ENCODE measurements at places on chromosomes 2 and 18.

GRCh38 chr2:142778289-142778688 lies 99.2 kb upstream of the KYNU start:
- DNase-seq: no peak

DNA sequence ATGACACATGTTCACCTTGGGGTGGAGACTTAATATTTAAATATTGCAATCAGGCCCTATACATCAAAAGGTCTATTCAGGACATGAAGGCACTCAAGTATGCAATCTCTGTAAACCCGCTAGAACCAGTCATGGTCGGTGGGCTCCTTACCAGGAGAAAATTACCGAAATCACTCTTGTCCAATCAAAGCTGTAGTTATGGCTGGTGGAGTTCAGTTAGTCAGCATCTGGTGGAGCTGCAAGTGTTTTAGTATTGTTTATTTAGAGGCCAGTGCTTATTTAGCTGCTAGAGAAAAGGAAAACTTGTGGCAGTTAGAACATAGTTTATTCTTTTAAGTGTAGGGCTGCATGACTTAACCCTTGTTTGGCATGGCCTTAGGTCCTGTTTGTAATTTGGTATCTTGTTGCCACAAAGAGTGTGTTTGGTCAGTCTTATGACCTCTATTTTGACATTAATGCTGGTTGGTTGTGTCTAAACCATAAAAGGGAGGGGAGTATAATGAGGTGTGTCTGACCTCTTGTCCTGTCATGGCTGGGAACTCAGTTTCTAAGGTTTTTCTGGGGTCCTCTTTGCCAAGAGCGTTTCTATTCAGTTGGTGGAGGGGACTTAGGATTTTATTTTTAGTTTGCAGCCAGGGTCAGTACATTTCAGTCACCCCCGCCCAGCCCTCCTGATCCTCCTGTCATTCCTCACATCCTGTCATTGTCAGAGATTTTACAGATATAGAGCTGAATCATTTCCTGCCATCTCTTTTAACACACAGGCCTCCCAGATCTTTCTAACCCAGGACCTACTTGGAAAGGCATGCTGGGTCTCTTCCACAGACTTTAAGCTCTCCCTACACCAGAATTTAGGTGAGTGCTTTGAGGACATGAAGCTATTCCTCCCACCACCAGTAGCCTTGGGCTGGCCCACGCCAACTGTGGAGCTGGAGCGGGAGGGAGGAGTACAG lies 108.1 kb downstream of the XRCC5 start:
- no peak for DNase-seq

DNA sequence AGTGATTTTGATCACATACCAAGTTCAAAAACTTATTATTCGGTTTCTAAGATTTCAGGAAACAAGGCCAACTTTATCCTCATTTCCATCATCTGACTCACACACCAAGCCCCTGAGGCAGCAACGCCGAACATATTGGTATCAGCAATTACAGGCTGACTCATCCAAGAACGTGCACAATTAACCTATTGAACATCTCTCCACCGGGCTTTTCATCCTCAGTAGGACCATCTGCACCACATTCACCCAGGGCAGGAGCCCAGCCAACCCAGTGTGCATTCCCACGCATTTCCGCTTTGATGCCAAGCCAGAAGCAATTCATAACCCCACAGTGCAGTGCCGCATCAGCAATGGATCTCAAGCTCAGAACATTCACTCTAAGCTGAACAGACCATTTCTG lies 52.9 kb downstream of the SCG2 start:
- no peak for DNase-seq

DNA sequence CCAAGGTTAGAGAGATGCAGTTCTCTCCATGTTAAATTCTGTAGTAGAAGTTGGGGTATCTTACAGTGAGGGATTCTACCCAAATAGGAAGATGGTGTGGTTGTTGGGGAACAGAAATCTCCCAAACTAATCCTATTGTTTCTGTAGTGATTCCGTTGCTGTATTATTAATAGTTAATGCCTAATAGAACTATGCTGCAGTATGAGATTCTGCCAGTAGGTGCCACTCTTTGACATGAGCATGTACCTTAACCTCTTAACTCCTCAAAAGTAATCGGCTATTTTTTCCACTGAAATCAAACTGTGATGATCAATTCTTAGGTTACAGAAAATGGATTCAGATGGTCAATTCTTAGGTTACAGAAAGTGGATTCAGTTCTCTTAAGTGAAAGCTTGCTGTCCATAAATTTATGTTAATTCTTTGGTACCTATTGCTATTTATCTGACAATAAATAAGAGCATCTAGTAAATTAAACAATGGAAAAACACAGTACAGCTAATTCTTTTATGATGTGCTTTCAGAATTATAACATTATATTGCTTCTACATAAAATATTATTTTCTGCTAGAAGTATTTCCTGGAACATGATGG lies 97.9 kb upstream of the DLX2 start:
- DNase-seq: no peak

GRCh38 chr2:186187854-186188253 lies 298.2 kb upstream of the ZC3H15 start:
- no peak for DNase-seq

- no peak for DNase-seq
Measured at GRCh38 chr2:79855264-79856006, 342.6 kb downstream of the CTNNA2 start.

GRCh38 chr18:13612196-13612997 lies 114.0 kb downstream of the FAM210A start:
- no peak for DNase-seq

DNA sequence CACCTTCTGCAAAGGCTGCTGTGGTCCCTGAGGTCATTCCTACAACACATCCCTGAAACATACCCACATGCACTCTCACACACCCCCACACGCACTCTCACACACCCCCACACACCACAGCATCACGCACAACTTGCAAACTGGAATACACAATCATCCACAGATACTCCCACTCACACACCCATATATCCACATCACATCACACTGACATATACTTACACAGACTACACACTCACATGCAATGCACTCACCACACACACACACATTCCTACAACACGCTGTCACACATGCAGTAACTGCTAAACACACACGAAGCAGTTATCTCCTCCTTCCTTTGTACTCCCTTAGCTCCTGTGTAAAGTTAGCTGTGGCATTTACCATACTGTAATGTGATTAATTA lies 57.1 kb upstream of the PKDCC start:
- no peak for DNase-seq

- DNase-seq: no peak
Measured at GRCh38 chr2:191797500-191797899, 49.4 kb downstream of the CAVIN2 start.

- DNase-seq: no peak
Measured at GRCh38 chr2:74441170-74441689, 507 bp downstream of the RTKN start.

GRCh38 chr18:77300579-77300978 lies 50.9 kb downstream of the GALR1 start:
- no peak for DNase-seq

GRCh38 chr2:69948032-69948962 lies 13.1 kb downstream of the ASPRV1 start:
- DNase-seq: no peak

- no peak for DNase-seq
Measured at GRCh38 chr2:15271941-15272542, 289.1 kb downstream of the NBAS start.

DNA sequence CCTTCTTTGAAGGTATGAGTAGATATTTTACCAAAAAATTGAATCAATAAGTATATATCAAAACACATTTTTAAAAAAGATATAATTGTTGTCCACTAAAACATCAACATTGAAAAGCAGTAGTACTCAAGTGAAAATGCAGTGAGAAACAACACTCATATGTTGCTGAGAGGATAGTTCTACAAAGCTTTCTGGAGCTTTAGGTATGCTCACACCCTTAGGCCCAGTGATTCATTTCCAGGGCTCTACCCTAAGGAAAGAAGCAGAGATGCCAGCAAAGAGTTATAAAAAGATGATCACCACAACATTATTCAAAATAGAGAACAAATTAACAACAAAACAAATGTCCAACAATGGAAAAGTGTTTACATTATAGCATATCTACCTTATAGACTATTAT lies 197.3 kb upstream of the CCDC150 start:
- no peak for DNase-seq
